ENCODE measurements at places on chromosomes 3 and 15.
A peak's percentile ranks its signal among the peaks of the same experiment; 100 is the strongest.

DNA sequence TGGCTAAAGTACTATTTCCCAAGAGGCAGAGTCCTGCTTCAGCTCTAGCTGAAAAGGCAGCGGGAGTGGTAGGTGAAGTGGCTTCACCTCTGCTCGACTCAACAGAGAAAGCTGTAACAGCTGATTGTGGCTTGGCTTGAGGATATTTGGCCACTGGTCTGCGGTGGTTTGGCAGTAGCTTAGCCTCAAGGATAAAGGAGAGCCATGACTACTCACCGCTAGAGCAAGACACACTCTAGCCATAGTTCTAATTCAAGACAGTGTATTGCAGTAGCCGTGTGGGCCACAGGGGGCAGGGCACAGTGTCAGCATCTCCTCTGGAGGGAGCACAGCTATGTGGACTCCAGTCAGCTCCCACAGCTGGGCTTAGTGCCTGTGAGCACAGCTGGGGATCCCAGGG lies 23.5 kb downstream of the TPRG1 start:
- no peak for DNase-seq

DNA sequence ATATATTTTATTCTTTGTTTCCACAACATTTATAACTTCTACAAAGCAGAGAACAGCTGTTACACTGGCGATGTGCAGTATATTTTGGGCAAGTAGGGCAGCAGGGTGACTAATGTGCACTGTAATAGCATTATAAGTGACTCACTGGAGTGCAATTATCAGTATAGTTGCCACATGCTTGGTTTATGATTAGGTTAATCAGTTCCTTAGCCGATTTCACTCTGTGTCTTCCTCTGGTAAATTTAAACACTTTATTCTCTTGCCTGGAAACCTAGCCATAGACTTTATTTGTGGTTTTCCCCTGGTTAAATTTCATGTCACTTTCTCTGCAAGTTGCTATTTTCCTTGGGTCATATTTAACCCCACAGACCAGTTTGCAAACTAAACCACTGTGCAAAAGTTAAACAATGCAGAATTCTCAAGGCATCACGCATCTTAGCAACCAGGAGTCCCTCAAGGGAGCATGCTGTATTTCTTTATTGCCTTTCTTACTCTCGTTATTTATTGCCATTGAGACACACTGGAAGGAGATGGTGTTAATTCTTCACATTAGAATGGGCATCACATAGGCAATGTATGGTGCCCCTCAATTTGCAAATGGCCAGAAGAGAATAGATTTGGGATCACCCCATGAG lies 690.2 kb upstream of the DPPA4 start:
- peak; percentile 74 for DNase-seq

- no peak for DNase-seq
Measured at GRCh38 chr15:101641894-101642293, 10.3 kb downstream of the TM2D3 start.

GRCh38 chr15:43439268-43439667 lies 53.7 kb downstream of the TP53BP1 start:
- no peak for DNase-seq

DNA sequence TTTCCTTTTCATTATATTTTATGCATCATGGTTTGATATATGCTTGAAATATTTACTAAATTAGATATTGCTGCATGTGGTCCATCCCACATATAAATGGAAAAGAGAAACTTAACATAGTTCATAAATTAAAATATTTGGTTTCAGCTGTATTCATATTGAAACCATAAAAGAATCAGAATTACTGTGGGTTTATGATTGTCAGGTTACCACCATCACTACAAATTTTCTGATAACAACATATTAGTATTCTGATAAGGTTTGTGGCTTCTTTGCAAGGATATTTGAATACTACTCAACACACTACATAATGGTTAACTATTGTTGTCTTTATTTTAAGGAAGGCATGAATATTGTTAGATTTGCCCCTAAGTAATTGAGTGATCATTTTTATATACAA lies 235.5 kb downstream of the UBE2E2 start:
- no peak for DNase-seq

GRCh38 chr3:86420990-86421739 lies 569.8 kb downstream of the VGLL3 start:
- no peak for DNase-seq

GRCh38 chr15:66841953-66842681 lies 140.1 kb downstream of the SMAD6 start:
- DNase-seq, result peak; percentile 95

DNA sequence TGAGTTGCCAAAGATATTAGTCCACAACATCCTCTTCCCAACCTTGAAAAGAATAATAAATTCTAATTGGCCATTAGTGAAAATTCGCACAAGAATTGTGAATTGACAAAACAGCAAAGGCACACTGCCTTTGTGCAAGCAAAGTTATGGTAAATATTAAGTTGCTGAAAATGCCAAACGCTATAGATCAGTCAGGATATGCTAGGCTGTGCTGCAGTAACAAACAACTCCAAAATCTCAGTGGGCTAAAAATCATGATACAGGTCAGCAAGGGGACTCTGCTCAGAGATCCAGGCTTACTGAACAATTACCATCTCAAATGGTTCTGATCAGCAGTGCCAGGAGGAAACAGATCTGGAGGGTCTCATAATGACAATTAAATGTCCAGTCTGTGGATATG lies 238.0 kb upstream of the IGF1R start:
- no peak for DNase-seq

DNA sequence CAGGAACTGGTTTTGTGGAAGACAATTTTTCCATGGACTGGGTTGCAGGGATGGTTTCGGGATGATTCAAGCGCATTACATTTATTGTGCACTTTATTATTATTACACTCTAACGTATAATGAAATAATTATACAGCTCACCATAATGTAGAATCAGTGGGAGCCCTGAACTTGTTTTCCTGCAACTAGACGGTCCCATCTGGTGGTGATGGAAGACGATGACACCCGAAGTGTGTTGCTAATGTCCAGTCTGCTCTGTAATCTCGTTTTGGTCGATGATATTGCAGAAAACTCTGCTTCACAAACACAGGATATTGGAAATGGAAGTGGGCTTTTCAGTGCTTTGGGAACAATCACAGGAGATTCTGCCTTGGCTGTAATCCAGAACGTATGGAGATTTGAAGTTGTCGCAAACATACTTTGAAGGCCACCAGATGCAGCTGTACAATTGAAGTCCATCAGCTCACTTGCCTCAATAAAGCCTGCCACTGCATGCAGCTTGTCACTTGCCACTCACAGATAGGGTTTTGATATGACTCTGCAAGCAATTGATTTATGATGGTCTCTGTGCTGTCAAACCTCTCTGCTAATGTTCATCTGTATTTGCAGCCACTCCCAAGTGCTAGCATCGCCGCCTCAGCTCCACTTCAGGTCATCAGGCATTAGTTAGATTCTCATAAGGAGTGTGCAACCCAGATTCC lies 141.7 kb downstream of the TJP1 start:
- DNase-seq, result no peak

DNA sequence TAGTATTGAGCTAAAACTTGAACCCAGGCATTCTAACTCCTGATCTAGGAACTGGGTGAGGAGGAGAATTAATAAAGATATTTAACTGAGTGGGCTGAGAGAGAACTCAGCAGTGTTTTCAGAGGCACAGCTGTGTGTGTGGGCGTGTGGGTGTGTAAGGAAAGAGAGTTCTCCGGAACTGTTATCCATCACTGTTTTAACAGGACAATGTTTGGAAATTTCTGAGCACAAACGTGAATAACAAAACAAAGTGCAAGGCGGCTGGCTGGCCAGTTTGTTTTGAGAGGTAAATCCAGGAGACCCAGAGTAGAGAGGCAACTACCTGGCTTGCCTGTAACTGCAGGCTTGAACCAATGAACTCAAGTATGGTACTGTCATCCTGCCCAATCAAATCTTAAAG lies 5.0 kb upstream of the PTPN9 start:
- no peak for DNase-seq

- DNase-seq, result no peak
Measured at GRCh38 chr3:157408499-157409149, 28.0 kb upstream of the PTX3 start.

- no peak for DNase-seq
Measured at GRCh38 chr3:124156866-124157712, 165.2 kb upstream of the ROPN1 start.

DNA sequence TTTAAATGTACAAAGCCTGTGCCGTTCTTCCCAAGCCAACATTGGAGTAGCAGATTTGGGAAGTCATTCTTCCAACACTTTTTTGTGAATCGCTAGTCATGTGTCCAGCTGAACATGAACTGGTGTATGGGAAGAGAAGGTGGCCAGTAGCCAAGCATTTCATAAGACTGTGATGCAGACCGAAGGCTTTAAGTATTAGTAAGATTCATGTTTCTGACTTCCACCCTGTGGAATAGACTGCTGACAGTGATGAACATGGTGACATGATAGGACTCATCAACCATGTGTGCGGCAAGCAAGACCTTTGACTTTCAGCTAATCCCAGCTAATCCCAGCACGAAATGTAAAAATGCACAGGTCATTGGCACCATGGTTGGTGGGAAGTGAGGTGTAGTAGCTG lies 48.3 kb upstream of the THSD4 start:
- peak; percentile 81 for DNase-seq

GRCh38 chr3:50388720-50389413 lies 29.5 kb upstream of the TMEM115 start:
- no peak for DNase-seq

GRCh38 chr15:59570315-59570714 lies 41.3 kb upstream of the GCNT3 start:
- no peak for DNase-seq

DNA sequence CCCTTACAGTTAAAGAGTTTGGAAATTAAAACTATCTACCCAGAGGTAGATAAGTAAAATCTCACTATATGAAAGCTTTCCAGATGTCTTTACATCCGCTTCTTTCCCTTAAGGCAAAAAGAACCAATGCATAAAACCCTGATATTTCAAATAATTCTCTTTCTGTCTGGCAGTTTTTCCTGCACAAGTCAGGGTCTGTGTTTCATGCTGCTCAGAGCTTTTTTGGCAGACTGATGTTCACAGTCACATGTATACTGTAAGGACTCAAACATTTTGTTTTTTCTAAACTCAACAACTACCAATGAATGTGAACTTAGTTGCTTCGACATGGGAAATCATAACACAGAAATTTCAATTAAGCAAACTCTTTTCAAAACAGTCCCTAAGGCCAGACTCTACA lies 988.4 kb downstream of the EPHA3 start:
- no peak for DNase-seq

GRCh38 chr3:172104471-172105072 lies 65.2 kb downstream of the FNDC3B start:
- no peak for DNase-seq

GRCh38 chr15:67093504-67093862 lies 28.1 kb downstream of the SMAD3 start:
- no peak for DNase-seq

DNA sequence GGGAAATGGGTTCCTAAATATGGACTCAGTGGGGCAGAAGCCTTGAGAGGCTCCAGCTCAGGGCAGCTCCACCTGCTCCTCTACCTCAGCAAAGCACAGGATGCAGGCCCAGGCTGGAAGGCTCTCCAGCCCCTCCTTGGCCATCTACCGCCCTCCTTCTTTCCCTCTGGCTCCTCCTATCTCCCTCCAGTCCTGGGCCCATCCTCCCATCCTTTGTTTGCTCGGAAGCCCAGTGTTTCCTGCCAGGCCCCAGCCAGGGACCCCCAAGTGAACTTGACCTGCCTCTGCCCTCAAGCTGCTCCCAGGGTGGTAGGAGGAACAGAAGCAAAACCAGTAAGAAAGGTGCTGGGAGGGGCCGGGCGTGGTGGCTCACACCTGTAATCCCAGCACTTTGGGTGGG lies 20.1 kb downstream of the MAPKAPK3 start:
- no peak for DNase-seq

DNA sequence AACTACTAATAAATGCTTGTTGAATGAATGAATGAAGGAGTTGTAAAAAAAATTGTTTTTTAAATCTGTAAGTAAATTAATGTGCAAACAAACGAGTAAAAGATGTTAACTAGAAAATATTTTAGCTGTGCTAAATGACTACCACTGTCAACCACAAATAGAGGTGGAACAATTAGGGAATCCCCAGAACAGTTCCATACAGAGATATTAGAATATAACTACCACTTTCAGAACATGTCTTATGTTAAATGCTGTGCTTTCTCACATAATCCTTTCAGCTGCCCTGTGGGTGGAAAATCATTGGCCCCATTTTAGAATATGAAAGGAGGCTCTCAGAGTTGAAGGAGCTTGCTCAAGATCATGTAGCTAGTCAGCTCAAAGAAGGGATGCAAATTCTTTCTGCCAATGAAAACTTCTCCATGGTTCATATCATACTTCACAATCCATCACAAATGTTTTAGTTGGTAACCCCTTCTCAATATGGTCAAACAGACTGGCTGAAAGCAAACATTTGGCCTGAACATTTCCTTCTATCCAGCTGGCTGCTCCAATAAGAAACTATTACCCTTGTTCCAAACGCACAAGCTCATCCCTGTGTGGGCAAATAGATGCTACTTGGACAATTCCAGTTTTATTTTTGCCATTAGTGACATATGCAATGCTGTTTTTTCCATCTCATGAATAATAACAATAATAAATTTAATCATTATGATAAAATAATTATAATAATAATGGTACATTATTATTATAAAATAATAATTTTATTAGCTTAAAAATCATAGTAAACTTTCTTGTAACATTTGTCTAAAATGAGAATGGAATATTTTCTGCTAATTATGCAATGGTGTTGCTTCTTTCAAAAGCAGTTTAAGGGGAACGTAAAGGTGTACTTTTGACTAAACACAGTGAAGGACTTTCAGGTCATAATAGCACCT lies 290.4 kb upstream of the STT3B start:
- no peak for DNase-seq

GRCh38 chr3:8810561-8810960 lies 41.1 kb upstream of the OXTR start:
- DNase-seq, result no peak

DNA sequence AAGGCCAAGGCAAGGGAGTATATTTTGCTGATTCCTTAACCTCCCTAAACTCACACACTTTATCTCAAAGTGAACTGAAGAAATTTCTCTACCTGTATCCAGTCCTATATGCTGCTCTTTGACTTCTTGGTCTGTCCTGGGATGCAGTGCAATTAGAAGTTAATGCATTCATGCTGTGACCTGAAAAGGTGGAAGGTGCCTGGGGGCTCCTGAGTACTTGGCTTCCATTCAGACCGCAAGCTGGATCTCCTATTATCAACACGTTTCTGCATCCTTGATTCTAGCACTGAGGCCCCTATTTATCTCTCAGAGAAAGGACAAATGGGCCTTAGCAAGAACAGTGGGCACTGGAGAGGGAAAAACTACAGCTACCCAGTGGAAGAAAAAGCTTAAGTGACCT lies 17.7 kb upstream of the CADPS start:
- DNase-seq, result no peak

- peak; percentile 60 for DNase-seq
Measured at GRCh38 chr3:20573175-20573574, 387.2 kb upstream of the SGO1 start.

GRCh38 chr15:93762036-93762435 lies 469.3 kb upstream of the MCTP2 start:
- DNase-seq, result no peak

- no peak for DNase-seq
Measured at GRCh38 chr15:61141497-61142125, 87.5 kb downstream of the RORA start.

Data from HFFc6 (cell line).